ENCODE measurements at places on chromosomes 2 and 18.

DNA sequence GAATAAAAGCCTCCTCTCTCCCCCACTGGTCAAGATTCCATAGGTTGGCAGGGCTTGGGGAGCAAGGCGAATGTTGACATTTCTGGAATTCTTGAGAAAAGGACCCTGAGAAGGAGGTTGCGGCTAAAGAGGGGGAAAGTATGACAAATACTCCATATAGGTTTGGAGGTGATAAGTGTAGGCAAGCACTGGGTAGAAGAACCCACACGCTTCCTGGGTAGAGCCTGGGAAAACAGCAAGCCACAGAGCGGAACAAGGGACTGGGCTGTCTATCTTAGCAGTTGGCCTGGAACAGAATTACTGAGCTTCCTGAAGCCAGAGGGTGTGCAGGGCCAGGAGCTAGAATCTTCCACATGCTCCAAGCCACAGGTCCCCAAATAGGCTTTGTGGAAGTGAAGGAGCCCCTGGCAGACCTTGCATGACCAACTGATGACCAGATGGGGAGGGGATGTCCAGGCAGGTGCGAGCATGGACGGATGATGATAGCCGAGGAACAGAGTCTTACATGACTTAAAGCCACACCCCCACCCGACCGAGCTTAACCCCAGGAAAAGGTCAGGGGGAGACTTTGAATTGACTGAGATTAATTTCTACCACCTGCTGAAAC is 9.9 kb downstream of the PRKAG3 start:
- DNase-seq, result no peak

GRCh38 chr18:7844418-7844817 is 277.3 kb downstream of the PTPRM start:
- no peak for DNase-seq

DNA sequence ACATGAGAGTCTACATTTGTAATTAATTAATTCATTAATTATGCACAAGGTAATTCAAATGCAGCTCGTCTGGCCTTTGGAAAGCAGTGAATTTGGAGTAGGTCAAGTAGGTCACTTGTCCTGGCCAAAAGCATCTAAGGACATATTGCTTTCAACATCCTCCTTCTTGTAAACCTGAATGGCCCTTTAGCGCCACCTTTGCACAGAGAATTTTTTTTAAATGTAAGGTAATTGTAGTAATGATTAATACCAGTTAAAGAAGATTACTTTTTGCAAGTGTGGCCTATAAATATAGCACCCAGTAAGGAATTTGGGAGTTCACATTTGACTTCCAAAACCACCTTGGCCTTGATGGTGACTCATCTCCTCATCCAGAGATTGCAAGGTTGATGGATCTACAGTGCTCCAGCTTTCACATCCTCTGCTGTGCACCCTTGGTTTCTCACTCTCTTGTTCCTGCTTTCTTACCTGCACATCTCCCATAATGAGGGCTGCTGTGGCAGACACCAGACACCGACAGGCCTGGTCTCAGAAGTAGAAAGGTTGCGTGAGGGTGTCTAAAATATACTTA is 481.7 kb downstream of the TGIF1 start:
- DNase-seq, result no peak

DNA sequence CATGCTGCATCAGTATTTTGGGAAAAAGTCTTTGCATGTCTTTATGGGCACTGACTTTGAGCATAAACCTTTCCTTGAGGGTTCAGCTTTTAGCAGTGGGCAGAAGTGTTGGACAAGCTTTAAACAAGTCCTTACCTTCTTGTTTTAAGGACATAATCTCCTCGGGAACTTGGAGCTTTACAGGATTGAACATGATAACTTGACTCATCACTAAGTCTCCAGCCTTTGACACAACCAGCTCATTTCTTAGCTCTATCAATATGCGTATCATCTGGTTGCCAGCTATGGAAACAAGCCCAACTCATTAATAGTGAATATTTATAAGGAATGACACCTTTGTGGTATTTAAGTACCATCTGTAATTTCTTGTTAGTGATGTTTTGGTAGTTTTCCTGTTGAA is 21.0 kb upstream of the RAB27B start:
- DNase-seq, result no peak

DNA sequence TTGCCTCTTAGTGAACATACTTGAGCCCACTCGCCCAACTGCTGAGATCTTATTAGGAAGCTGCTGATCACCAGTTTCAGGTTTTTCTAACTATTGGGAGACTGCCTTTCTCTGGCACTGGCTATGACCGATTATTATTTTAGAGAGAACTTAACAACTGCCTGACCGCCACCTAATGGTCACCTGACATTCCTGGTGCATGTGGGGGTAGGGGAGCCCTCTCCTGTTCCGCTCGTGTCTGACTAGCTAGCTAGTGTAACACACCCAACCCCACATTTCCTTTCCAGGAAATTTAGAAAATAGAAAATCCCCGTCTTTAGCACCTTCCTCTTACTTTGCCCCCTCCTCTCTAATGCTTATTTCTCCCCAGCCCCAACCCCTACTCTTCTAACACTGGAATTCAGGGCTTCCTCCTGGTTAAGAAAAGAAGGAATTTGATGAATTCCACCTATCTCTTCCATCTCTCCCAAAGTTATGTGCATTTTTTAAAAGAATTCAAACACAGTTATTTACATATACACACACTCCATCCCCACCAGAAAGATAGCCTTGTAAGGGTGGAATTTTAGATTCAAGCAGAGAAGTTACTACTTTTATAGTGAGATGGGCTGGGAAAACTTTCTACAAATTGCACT is 19.4 kb upstream of the DNER start:
- no peak for DNase-seq

DNA sequence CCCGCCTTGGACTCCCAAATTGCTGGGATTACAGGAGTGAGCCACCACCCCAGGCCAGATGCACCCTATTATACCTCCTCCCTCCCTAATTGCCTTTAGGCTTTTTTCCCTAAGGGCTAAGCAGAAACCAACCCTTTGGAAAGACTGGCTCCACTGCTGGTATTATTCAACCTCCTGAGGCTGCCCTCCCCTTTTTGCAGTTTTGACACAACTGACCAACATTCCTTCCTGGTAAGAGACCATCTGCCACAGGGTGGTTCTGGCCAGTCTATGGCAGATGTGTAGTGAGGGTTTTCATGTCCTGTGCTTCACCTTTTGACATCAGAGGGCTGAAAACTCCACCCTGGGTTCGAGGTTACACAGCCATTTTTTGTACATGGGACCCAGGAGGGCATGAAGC is 1785.3 kb upstream of the CELF4 start:
- DNase-seq, result no peak

- no peak for DNase-seq
Observed at GRCh38 chr2:8469709-8470493, 212.0 kb upstream of the ID2 start.

DNA sequence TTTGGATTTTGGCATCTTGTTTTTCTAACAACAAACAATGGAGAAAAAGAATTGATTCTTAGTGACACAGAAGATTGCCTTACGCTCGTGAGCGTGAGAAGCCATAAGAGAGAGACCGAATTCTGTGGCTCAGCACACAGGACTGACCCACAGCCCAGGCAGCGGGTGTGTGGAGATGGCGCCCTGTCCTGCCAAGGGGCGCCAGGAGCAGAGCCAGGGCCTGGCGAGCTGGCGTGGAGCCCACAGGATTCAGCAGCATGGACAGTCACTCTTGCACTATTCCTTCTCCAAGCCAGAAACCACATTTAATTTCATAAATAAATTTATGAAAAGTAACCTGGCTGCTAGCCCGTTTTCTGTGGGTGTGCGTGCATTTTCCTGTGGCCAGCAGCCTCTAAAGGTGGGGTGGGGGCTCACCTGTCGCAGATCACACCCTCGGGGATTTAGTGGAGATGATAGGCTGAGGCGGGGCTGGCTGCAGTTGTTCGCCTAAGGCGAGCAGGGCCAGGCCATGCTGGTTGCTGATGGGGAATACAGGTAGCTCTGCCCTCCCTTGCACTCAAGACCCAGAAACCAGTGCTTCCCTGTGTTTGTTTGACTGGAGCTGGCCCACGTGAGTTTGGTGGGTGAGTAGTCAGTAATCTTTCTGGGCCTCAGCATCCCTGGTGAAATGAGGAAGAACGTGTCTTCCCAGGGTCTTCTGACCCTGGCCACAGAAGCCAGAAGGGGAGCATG is 46.2 kb downstream of the FAM168B start:
- DNase-seq, result no peak

GRCh38 chr2:30165050-30165520 is 18.3 kb downstream of the YPEL5 start:
- peak; percentile 82 for DNase-seq

- no peak for DNase-seq
Observed at GRCh38 chr2:50614056-50614455, 417.9 kb downstream of the NRXN1 start.

GRCh38 chr2:1505031-1505441 is 91.8 kb downstream of the TPO start:
- no peak for DNase-seq

DNA sequence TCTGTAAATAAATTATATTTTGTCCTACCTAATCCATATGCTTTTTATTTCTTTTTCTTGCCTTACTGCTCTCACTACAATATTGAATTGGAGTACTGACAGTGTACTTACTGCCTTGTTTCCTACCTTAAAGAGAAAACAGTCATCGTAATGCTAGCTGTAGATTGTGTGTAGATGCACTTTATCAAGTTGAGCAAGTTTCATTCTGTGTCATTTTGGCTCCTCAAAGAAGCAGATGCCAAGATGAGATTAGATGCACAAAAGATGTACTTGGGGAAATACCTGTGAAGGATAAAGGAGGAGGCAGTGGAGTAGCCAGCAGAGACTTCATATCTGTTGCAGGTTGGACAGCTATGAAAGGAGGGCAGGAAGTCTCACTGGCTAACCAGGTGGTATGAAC is 145.5 kb downstream of the FTCDNL1 start:
- no peak for DNase-seq

DNA sequence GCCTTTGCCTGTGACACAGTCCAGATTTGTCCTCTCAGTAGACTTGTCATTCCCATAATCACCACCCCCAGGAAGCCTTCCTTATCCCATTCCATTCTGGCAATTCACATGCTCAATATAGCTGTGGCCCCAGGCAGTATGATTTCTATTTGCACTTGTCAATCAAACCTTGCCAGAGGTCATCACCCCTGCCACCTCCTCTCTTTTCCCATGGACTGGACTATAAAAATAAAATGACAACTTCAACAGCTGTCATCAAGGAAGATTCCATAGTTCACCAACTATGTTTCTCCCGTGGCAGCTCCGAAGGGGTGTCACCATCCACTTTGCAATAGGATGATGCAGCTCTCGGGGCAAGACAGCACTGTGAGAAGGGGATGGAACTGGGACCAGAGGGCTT is 255.7 kb downstream of the CELF4 start:
- no peak for DNase-seq

DNA sequence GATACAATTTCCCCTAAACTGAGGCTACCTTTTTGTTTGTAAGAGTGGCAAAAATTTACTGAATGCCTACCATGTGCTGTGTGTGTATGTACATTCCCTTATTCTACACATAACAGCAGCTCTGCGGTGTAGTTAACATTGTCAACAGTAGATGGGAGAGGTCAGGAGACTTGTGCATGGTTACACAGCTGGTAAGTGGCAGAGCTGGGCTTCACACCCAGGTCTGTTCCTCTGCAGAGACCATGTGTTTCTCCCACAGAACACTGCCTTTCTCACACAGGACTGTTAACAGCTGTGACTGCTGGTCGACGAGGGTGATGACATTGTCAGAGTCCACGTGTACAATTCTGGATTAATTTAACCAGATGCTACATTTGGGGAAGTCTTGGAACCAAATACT is 49.1 kb downstream of the EML6 start:
- no peak for DNase-seq

GRCh38 chr2:188395903-188396689 is 104.4 kb downstream of the GULP1 start:
- no peak for DNase-seq

- DNase-seq, result no peak
Observed at GRCh38 chr18:78363556-78364387, 615.8 kb upstream of the SALL3 start.

DNA sequence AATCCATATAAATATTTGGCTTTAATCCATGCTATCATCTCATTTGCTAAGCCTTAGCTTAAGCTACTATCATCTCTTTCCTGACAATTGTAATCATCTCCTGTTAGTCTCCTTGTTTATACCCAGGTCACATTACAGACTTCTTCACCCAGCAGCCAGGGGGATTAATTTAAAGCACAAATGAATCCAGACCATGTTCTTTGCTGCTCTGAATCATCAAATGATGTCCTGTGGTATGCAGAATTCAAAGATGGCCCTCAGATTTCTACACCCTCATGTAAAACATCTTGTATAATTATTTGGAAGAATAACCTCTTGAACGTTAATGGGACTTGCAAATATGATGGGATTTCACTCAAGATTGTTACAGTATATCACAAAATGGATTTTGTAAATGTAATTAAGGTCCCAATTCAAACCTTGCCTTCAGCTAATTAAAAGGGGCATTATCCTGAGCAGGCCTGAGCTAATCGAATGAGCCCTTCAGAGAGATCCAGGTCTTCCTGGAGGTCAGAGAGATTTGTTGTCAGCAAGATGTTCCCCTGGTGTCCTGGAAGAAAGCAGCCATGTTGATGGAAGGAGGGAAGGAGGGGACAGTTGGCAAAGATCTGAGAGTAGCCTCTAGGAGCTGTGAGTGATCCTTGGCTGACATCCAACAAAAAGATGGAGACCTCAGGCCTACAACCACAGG is 241.1 kb upstream of the MMADHC start:
- no peak for DNase-seq

DNA sequence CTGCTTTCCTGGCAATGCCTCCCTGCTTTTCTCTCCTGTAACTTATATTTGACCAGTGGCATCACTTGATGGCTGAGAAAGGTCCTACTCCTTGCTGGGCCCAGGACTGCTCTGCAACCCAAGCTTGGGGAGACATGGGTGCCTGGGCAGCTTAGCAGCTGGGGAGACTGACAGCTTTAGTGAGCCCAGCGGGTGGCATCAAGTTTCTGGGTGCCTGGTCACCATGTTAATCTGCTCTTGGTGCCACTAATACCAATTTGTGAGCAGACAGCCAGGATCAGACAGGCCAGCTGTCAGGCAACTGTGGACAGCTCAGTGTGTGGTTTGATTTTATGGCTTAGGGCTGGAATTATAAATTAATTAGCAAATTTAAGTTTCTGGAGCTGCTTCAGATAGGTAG is 144.8 kb upstream of the GLI2 start:
- DNase-seq, result no peak

- DNase-seq, result no peak
Observed at GRCh38 chr2:152033011-152033925, 65.6 kb downstream of the CACNB4 start.

DNA sequence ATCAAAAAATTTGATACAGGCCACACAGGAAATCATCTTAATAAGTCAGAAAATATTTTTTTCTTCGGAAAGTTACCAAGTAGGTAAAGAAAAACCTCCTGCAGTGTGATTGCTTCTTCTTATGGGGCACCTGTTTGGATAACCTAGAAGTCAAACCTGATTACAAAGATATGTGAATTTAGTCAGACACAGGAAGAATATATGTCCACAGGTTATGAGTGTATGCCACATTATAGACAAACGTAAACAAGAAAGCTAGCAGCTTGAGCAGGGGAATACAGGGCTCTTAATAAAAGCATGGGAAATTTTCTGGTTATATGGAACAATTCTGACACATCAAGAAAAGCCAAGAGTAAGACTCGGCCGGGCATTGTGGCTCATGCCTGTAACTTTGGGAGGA is 35.8 kb upstream of the MTCL1 start:
- no peak for DNase-seq

GRCh38 chr18:13330996-13331395 is 112.4 kb downstream of the LDLRAD4 start:
- no peak for DNase-seq

- no peak for DNase-seq
Observed at GRCh38 chr18:78494204-78495085, 485.2 kb upstream of the SALL3 start.

- DNase-seq, result no peak
Observed at GRCh38 chr2:24919037-24919505, 966 bp downstream of the ADCY3 start.
